Stimulated activated memory B cell treated with anti-CD40 and anti-IgM and Interleukin-4, amounts not matched to agents 10 μg/mL and 1 μg/mL and 100 μg/mL, for 72 hours (primary cell): ENCODE measurements at places on chromosomes 2 and 18.

- ATAC-seq, result no peak
- no peaks in the 10 kb centered on the region for H3K36me3 ChIP-seq
- no peaks in the 10 kb centered on the region for H3K27me3 ChIP-seq
- H3K27ac ChIP-seq, result no peak overlapping the region
- no peaks in the 10 kb centered on the region for H3K4me1 ChIP-seq
These were observed 928.8 kb downstream of the CNTNAP5 start for GRCh38 chr2:124953921-124954320.

- ATAC-seq, result no peak
- peaks cover 5% of the 10 kb centered on the region for H3K4me1 ChIP-seq
- H3K27ac ChIP-seq, result no peak overlapping the region
These were observed 68.4 kb downstream of the NXPH2 start for GRCh38 chr2:138711812-138712211.

DNA sequence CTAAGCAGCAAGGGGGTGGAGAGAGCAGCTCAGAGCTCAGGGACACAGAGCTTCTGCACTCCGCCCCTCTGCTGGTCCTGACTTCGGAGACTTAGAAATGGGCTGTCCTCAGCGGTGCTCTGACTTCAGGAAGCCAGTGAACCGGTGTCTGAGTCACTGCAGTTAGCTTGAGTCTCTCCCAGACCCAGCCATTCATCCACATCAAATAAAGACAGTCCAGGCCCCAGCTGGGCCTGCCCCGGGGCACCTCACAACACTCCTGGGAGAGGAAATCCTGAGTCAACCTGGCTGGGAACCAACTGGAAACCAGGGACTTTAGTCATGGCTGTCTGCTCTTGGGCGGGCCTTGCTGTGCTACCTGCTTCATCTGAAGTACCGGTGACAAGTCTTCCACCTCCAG, 5.4 kb upstream of the ITGB6 start:
- ATAC-seq, result no peak
- H3K4me3 ChIP-seq, result no peak overlapping the region
- no peaks in the 10 kb centered on the region for H3K36me3 ChIP-seq
- no peak overlapping the region for H3K27ac ChIP-seq
- no peaks in the 10 kb centered on the region for H3K27me3 ChIP-seq

- peaks cover 2% of the 10 kb centered on the region for H3K27me3 ChIP-seq
- H3K4me1 ChIP-seq, result no peaks in the 10 kb centered on the region
- no peak overlapping the region for H3K27ac ChIP-seq
- ATAC-seq, result no peak
- peak overlapping the region; percentile 22 for H3K4me3 ChIP-seq
These were observed 88.0 kb downstream of the C1D start for GRCh38 chr2:67974559-67975430.

- peak overlapping the region; percentile 71 for H3K27ac ChIP-seq
- peak; percentile 72 for ATAC-seq
- H3K4me1 ChIP-seq, result peaks cover 94% of the 10 kb centered on the region
- peak overlapping the region; percentile 47 for H3K4me3 ChIP-seq
These were observed 24.4 kb downstream of the MBP start for GRCh38 chr18:77108001-77108692.

DNA sequence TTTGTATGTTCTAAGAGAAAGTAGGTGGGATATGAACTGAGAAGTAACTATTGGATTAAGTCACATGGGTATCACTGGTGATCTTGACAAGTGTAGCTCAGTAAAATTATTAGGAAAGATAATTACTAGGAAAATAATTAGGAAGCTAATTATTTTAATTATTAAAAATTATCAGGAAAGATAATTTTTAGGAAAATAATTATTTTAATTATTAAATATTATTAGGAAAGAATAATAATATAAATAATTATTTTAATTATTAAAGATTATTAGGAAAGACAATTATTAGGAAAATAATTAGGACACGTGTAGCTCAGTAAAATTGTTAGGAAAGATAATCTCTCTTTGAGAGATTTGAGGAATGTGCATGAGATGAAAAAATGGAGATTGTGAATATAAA, 623.4 kb upstream of the PIK3C3 start:
- H3K4me1 ChIP-seq, result no peaks in the 10 kb centered on the region
- ATAC-seq, result no peak
- H3K27me3 ChIP-seq, result no peaks in the 10 kb centered on the region

GRCh38 chr2:239035361-239035814, 187.5 kb downstream of the TWIST2 start:
- no peaks in the 10 kb centered on the region for H3K36me3 ChIP-seq
- peaks cover 54% of the 10 kb centered on the region for H3K27me3 ChIP-seq
- no peak overlapping the region for H3K27ac ChIP-seq

DNA sequence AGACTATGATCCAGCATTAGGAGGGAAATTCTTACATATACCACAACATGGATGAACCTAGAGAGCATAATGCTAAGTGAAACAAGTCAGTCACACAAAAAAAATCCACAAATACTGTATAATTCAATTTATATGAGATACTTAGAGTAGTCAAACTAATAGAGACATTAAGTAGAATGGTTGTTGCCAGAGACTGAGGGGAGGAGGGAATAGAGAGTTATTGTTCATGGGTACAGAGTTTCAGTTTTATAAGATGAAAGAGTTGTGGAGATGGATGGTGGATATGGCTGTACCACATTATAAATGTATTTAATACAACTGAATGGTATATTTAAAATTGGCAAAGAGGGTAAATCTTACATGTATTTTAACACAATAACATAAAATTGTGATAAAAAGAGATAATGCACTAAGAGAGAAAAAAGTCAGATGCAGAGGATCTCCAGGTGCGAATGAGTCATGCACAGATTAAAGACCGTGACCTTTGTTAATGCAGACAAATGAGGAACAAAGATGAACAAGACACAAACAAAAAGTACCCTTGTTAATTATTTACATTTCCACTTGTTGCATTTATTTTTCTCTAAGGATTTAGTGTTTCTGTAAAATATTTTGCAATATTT, 541.7 kb upstream of the MEX3C start:
- no peaks in the 10 kb centered on the region for H3K36me3 ChIP-seq
- peak; percentile 73 for ATAC-seq
- peak overlapping the region; percentile 41 for H3K27ac ChIP-seq
- peaks cover 19% of the 10 kb centered on the region for H3K4me1 ChIP-seq
- H3K27me3 ChIP-seq, result no peaks in the 10 kb centered on the region
- H3K4me3 ChIP-seq, result peak overlapping the region; percentile 12

GRCh38 chr2:66069937-66070720, 364.8 kb upstream of the MEIS1 start:
- H3K36me3 ChIP-seq, result no peaks in the 10 kb centered on the region
- no peaks in the 10 kb centered on the region for H3K27me3 ChIP-seq
- no peaks in the 10 kb centered on the region for H3K4me1 ChIP-seq
- H3K27ac ChIP-seq, result no peak overlapping the region

DNA sequence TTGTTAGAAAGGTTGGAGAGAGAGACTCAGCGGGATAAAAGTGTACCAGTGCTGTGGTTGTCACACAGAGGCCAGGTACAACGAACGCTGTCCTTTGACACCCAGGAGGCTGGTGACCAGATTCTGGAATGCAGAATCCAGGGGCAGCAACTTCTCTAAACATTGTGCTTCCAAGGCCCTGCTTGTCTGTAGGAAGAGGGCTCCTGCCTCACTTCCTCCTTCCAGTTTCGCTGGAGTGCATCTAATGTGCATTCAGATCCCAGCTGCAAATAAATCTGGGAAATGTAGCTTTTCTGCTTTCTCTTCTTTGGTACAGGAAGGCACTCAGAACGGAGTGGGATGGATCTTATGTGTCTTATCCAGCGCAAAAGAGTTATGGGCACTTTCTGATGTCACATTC, 171.8 kb upstream of the ATP5MC3 start:
- H3K27ac ChIP-seq, result no peak overlapping the region
- peaks cover 33% of the 10 kb centered on the region for H3K27me3 ChIP-seq
- no peak overlapping the region for H3K4me3 ChIP-seq
- ATAC-seq, result no peak

- H3K36me3 ChIP-seq, result no peaks in the 10 kb centered on the region
- H3K4me3 ChIP-seq, result peak overlapping the region; percentile 73
- no peaks in the 10 kb centered on the region for H3K27me3 ChIP-seq
- ATAC-seq, result no peak
- H3K27ac ChIP-seq, result peak overlapping the region; percentile 75
These were observed 27.9 kb upstream of the PTMA start for GRCh38 chr2:231680285-231680991.
